ENCODE measurements at places on chromosomes 1 and 21.

DNA sequence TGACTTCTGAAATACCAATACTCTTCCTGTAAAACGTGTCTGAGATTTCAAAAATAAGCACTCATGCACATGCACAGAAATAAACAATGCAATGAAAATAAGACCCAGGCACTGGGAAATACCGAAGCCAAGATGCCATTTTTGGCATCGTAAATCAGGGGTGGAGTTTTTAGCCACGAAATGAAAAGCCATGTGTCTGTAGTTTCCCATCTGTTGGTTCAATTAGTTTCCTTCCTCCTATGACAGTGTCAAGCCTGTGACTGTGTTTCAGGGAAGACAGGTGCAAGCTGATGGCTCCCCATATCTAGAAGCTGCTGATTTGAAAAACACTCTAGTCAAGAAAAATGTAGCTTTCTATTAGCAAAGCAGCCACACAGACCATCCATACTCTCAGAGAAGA, 480.4 kb upstream of the CAMK1G start:
- DNase-seq = no peak

- DNase-seq = no peak
These were observed 14.3 kb downstream of the TTLL10 start for GRCh38 chr1:1187938-1188337.

- DNase-seq = no peak
These were observed 42.7 kb upstream of the SLC19A2 start for GRCh38 chr1:169528215-169529067.

DNA sequence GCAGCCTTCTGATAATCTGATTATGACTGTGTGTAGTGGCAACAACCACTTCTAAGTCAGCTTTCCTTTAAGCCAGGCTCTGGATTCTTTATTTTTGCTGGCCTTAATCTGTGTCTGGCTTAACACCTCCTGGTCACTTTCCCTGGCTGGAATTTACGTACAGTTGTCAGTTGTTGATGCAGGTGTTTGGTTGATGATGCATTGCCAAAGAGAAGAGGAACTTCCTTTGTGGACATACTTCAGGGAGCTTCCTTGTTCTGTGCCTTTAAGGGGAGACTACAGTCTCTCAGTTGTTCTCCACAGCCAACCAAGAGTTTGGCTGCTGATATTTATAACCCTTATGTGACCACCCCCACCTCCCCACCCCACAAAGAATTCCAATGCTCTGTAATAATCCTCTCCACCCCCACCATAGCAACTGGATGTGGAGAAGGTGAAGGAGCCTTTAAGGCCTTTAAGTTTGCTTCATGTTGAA, 96.0 kb upstream of the BMP8A start:
- no peak for DNase-seq
